ENCODE measurements at places on chromosomes 3 and 15. TPM values are rescaled to one million over a fixed set of nuclear protein-coding genes. Genes with fewer than 3 reads are reported as not detected.

Gene DYNLT2B
- 10.7 TPM for total RNA-seq

Gene NEK10
- total RNA-seq = 0.24 TPM

Gene SLC22A14
- total RNA-seq = not detected

Gene TLR9
- total RNA-seq = 0.22 TPM

Gene DOCK3
- total RNA-seq = 2.1 TPM

Gene MYL3
- total RNA-seq = not detected

Gene STRIT1
- not detected for total RNA-seq

Gene NUDT16
- total RNA-seq = 8.3 TPM

Gene WDR76
- total RNA-seq = 75.6 TPM

Gene LIPC
- 0.28 TPM for total RNA-seq

Gene POPDC2
- 2.2 TPM for total RNA-seq

Gene C3orf85
- not detected for total RNA-seq

Gene EPHB1
- not detected for total RNA-seq

Gene CFAP100
- total RNA-seq = not detected

Gene ERICH6
- not detected for total RNA-seq
